ENCODE measurements at places on chromosomes 3 and 15.

DNA sequence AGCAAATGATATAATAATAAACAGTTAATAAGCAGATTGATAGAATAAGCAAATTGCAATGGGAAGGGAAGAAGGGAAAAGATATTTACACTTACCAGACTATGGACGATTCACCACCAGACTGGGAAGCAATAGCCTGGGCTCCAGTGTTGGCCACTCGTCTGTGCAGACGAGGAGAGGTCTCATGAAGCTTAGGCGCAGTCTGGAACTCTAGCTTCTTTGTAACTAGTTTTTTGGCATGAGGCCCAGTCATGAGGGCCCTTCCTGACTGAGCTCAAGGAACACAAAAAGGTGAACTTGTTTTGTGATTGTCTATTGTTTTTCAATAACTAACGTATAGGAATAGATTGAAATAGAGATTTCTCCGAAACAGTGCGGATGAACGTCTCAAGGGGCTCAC lies 63.3 kb upstream of the GATM start:
- DNase-seq: peak; percentile 45

DNA sequence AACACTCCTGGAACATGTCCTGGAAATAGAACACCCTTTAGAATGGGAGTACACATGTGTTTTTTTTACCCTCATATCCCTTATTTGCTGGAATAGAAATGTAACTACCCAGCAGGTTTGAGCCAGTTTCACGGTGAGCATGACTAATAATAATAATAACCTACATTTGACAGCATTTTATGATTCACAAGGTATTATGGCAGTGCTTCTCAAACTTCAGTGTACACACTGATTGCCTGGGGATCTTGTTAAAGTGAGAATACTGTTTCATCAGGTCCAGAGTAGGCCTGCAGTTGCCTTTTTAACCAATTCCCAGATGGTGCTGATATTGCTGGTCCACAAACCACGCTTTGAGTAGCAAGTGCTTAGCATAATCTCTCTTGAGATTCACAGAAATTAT lies 63.9 kb downstream of the NFKBIZ start:
- no peak for DNase-seq

GRCh38 chr3:126477061-126477380 lies 1.3 kb upstream of the ZXDC start:
- no peak for DNase-seq

DNA sequence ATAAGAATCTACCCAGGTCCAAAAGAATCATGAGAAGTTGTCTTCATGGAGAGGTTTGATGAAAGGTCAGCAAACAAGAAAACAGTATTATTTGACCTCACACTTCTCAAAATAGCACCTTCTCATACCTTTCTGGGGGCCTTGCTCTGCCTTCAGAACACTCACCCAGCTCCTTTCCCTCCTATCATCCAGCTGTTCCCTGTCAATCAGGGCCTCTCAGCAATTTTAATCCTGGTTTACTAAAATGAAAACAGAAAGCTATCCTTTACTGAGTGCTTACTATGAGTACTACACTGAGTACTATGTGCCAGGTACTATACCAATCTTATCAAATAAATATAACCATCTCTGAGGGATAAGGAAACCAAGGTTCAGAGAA lies 138.6 kb downstream of the GAP43 start:
- no peak for DNase-seq

- no peak for DNase-seq
Measured at GRCh38 chr15:55993804-55994560, 570 bp upstream of the NEDD4 start.

- peak; percentile 43 for DNase-seq
Measured at GRCh38 chr3:168165390-168166269, 69.9 kb upstream of the GOLIM4 start.

DNA sequence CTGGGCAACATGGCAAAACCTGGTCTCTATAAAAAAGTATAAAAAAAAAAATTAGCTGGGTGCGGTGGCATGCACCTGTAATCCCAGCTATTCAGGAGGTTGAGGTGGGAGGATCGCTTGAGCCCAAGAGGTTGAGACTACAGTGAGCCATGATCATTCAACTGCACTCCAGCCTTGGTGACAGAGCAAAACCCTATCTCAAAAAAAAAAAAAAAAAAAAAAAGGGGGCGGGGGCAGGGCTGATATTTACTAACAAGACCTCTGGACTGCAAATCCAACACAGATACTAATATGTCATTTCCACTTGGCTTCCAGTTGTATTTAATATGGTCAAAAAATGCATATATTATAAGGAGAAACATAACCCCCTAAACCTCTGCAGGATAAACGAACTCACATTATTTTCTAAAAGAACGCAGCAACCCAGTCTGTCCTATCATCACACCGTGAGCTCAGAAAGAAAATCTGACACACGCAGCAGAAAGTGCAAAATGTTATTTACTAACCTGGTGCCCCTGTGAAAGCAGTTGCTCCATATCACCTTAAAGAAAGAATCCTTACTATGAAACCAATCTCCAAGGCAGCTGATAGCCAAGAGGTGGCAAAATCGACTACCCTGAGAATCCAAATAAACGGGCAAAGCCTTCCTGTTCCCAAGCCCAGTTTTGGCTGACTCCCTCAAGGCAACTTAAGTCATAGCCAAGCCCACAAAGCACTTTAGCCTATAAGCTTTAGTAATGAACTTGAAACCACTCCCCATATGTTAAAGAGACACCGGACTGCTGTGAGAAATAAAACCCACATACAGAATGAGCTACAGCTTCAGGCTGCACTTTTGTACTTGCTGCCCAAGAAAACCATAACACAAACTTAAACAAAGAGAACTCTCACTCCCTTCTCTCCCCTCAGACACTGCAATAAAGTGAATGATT lies 39.3 kb downstream of the PLD1 start:
- no peak for DNase-seq

GRCh38 chr3:32818970-32819511 lies 1.2 kb downstream of the TRIM71 start:
- no peak for DNase-seq

GRCh38 chr3:106160396-106160795 lies 291.6 kb upstream of the CBLB start:
- DNase-seq: no peak

GRCh38 chr15:33068007-33068481 lies 126.5 kb downstream of the FMN1 start:
- no peak for DNase-seq

DNA sequence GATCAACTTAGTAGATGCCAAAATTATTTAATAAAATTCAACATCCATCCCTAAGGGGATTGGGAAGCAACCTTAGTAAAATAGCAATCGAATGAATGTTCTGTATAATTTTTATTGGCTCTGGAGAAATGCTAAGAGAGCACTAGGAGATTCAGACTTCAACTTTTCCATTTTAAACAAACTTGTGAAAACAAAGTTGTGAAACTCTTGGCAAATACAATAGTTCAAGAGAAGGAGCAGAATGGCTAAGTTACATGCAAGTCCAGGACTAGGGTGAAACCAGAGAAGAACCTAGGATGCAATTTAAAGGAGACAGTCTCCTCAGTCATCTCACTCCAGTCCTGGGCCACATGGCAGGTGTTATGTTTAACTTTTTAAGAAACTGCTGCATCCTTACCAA lies 16.7 kb upstream of the ZNF280D start:
- DNase-seq: no peak

- DNase-seq: no peak
Measured at GRCh38 chr15:83018436-83018835, 7.0 kb upstream of the C15orf40 start.
